ENCODE measurements at places on chromosomes 6 and 20.

DNA sequence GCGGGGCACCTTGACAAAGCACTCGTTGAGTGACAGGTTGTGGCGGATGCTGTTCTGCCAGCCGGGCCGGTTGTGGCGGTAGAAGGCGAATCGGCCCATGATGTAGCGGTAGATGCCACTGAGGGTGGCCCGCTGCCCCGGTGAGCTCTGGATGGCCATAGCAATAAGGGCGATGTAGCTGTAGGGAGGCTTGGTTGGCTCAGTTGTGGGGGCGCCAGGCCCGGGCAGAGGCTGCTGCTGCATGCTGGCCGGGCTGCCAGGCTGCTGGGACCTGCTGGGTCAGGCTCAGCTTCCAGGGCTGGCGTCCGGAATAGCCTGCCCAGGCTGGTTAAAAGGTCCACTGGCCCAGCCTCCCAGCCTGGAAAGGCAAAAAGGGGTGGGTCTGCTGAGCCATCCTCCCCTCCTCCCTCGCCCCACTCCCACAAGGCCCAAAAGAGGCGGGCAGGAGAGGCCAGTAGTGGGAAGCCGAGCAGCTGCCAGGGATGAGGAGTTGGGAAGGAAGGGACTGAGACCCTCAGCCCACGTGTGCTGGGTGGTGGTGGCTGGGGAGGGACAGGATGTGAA lies at the start of gene FOXS1:
FOXS1 (minus strand) TSS at position 305 of the 564 bp plus-strand sequence; CDS start at position 243, 62 bp downstream.
- DNase-seq: peak; percentile 69

DNA sequence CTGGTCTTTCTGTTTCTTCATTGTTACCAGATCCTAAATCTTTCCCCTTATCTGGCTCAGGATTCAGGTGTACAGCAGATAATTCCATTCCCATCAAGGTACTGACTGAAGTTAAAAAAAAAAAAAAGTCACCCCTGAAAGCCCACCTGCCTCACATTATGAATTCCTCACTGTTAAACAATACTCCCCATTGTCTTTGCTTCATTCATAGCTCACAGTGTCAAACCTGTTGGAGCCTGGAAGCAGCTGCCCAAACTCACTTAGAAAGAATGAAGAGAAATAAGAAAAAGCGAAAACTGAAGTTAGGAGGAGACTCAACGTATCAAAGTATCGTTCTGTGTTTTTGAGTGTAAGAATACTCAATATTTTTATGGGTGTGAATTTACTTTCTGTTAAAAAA lies 1.8 kb upstream of the DCBLD1 start:
- DNase-seq: no peak

- DNase-seq: no peak
Measured at GRCh38 chr6:42274898-42275297, 57.2 kb upstream of the MRPS10 start.

GRCh38 chr20:17661121-17661744 lies 20.8 kb downstream of the RRBP1 start:
- DNase-seq: no peak

DNA sequence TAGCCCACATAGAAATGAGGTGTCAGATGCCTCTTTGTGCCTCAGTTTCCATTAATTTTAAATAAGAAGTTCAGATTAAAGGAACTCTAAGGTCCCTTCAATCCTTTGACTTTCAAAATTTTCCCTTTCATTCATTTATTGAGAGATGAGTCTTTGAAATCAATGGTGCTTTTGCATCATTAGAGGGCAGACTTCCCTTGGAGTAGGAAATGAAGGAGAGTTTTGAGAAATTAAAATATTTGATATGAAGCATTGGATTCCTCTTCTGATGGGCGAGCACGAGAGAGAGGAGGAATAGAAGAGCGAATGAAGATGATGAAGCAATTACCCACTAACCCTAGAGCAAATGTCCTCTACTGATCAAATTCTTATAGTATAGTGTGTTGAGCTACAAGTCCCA lies 105.7 kb downstream of the EDN1 start:
- DNase-seq: no peak

DNA sequence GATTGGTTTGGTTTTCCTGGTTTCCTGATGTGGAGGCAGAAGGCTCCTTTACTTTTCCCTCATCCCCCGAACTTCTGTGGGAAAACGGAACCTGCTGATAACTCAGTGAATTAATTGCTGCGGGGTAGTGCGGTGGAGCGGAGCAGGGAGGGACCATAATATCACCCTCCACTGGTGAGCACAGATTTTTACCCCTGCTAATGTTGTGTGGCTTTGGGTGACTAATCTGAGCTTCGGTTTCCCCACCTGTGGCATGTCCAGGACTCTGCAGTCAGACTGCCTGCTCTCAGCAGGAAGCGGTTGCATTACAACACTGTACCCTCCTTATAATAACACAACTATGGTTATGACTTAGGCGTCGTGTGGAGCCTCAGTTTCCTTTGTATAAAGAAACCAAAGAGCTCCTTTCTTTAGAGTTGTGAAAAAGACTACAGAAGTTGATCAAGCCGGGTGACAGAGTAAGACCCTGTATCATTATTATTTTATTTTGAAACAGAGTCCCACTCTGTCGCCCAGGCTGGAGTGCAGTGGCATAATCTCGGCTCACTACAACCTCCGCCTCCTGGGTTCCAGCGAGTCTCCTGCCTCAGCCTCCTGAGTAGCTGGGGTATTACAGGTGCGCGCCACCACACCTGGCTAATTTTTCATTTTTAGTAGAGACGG lies 2.2 kb upstream of the ID1 start:
- DNase-seq: no peak

DNA sequence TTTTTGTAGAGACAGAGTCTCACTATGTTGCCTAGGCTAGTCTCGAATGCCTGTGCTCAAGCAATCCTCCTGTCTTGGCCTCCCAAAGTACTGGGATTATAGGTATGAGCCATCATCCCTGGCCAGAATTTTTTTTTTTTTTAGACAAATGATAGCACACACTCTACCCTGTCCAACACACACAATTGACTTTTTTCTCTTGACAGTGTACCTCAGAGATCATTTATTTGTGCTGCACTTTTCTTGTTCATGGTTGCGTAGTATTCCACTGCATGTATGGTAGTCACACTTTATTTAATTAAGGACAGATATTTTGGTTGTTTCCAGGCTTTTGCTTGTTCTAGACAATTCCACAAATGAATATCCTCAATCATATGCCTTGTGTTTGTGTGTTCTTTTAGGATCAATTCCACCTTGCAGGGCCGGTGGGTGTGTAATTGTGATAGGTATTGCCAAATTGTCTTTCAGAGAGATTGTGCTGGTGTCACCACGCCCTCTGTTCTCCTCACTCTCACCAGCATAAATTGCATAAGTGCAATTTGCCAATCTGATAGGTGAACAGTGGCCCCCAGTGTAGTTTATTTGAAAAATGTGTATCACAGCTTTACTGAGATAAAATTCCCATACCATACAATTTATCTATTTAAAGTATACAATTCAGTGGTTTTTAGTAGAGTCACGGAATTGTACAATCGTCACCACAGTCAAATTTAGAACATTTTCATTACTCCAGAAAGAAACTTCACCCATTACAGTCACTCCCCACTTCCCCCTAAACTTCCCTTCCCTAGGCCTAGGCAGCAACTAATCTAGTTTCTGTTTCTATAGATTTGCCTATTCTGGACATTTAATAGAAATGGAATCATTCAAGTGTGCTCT lies 20.1 kb downstream of the SRC start:
- no peak for DNase-seq

- DNase-seq: no peak
Measured at GRCh38 chr20:22217712-22218352, 366.5 kb downstream of the FOXA2 start.

GRCh38 chr6:113645576-113645970 lies 211.6 kb upstream of the MARCKS start:
- no peak for DNase-seq

DNA sequence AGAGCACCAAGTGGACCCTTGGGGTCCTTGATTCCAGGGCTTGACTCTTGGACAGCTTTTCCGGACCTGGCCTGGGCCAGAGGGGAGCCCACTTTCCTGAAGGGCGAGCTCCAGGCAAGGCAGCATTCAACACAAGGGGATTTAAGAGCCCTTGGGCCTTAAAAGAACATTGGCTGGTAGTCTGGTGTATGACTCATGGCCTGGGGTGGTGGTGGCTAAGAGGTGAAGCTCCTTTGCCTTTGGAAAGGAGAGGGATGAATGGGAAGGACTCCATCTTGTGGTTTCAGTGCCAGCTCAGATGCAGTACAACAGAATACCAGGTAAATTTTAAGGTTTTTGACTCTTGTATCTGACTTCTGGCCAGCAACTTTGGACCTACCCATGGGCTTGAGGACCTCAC lies 760.7 kb downstream of the GRIK2 start:
- DNase-seq: no peak

- DNase-seq: no peak
Measured at GRCh38 chr6:169328112-169328801, 74.6 kb upstream of the THBS2 start.

DNA sequence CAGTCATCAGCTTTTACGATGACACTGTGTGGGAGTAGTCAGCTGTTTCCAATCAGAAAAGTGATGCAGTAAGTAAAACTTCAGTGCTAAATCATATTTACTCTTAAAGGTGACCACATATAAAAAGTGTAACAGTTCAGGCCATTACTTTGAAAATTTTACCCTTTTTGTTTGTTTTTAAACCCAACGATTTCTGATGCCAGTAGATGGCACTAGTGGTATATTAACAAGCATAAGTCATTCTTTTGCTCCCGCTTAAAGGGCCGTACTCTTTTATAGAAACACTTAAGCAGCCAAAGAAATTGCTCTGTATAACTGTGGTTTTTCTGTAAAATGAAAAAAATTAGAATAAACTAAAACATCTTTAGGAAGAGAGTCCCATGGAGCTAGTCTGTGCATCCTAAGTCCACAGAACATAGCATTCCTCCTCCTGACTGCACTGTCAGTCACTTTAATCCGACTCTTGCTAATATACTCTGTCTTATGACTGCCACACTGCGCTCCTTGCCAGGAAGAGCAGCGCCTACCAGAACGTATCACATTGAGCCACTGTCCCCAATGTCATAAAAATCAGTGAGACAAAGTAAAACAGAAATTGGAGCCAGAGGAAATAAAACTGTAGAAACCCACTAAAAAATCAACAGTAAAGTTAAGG lies 25.0 kb downstream of the HEBP2 start:
- DNase-seq: no peak

- no peak for DNase-seq
Measured at GRCh38 chr20:38125157-38126056, 39.7 kb downstream of the TGM2 start.

DNA sequence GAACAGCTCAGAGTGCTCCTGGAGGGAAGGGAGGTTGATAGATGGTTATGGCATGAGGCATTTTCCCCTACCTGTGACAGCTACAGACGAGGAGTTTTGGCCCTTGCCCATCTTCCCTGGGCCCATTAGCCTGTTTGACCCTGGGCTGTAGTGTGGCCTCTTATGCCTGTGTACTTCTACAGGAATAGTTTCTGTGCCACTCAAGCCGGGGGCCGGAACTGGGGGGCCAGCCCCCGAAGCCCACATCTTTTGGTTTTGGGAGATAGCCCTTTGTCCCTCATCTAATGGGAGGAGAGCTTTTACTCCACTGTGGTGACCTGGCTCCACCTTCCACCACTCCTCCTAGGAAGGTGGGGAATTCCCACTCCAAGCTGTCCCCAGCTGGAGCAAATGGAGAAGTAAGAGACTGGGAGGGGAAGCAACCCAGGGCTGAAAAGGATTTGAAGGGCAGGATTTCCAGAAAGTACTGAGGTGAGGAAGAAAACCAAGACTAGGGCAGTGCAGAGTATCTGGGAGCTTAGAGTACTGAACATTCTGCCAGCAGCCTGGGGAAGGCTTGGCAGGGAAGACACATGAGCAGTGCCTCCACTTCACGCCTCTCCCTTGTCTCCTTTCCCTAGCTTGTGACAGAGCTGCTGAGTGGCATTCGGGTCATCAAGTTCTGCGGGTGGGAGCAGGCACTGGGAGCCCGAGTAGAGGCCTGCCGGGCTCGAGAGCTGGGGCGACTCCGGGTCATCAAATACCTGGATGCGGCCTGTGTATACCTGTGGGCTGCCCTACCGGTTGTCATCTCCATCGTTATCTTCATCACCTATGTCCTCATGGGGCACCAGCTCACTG lies 6.9 kb downstream of the ABCC10 start:
- no peak for DNase-seq

DNA sequence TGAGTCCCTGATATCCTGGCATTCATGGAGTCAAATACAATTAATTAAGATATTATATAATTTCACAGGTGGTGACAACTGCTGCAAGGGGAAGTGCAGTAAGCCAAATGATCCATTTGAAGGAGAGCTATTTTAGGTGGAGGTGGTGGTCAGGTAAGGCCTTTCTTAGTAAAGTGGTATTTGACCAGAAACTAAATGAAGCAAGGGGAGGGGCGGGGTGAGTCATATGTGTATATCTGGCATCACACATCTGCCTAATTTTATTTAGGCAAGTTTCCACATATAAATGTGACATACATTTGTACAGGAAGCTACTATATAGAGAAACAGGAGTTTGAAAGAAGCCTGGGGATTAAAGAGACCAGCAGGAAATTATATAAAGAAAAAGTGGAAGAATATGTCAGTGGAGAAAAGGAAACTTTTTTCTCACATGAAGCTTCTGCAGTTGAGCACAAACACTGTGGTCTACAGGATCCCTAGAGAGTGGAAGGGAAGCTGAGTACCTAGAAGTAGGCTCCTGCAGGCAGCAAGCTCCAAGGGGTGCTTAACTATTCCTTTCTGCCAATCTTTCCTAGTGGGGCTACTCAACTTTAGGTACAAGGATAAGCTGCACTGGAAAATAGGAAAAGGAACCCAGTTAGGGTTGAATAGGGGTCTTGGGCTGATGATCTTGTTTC lies 99.6 kb downstream of the OGFRL1 start:
- no peak for DNase-seq

DNA sequence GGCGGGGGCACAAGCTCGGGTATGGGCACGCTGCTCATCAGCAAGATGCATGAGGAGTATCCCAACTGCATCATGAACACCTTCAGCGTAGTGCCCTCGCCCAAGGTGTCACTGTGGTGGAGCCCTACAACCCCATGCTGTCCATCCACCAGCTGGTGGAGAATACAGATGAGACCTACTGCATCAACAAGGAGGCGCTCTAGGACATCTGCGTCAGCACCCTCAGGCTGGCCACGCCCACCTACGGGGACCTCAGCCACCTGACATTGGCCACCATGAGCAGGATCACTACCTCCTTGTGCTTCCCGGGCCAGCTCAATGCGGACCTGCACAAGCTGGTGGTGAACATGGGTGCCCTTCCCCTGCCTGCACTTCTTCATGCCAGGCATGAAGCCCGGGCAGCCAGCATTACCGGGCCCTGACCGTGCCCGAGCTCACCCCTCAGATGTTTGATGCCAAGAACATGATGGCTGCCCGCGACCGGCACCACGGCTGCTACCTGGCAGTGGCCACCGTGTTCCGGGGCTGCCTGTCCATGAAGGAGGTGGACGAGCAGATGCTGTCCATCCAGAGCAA lies 12.8 kb downstream of the GABRR2 start:
- no peak for DNase-seq

DNA sequence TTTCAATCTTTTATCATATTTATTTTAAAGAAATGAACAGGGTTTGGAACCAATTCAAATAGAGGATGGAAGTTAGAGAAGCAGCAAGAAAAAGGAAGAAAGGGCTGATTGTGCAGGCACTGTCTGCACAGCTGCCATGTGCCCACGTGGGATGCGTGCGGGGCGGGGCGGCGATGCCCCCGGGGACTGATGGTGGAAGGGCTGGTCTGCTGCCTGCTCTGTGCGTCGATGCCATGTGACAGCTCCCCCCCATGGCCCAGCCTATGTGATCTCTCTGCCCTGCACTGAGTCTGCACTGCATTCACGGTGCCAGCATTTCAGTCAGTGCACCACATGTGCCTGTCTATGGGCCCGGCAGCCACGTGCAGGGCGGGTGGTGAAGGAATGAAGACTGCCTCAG lies 96.4 kb downstream of the IRF4 start:
- DNase-seq: no peak

GRCh38 chr6:108764580-108764950 lies 83.7 kb upstream of the ARMC2 start:
- DNase-seq: no peak

GRCh38 chr6:14711056-14711703 lies 534.7 kb upstream of the JARID2 start:
- no peak for DNase-seq
